ENCODE measurements at places on chromosomes 2 and 18. TPM values are rescaled to one million over a fixed set of nuclear protein-coding genes. Genes with fewer than 3 reads are reported as not detected.

DNA sequence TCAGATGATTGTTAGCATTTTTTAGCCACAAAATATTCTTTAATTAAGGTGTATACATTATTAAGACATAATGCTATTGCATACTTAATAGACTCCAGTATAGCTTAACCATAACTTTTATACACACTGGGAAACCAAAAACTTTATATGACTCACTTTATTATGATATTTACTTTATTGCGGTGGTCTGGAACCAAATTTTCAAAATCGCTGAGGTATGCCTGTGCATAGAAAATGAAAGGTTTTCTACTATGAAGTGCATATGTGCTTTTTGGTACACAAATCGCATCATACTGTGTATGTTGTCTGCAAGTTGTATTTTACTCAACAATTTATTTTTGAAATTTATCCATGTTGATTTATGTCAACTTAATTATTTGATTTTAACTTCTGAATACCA is 875.1 kb downstream of the SLC4A3 start:
- H3K4me1 ChIP-seq, result peaks cover 17% of the 10 kb centered on the region
- no peak overlapping the region for H3K4me3 ChIP-seq
- H3K36me3 ChIP-seq, result no peaks in the 10 kb centered on the region

- H3K27ac ChIP-seq, result peak overlapping the region; percentile 1
- H3K36me3 ChIP-seq, result no peaks in the 10 kb centered on the region
- no peak for DNase-seq
- peaks cover 96% of the 10 kb centered on the region for H3K4me1 ChIP-seq
Measured at GRCh38 chr2:69164061-69164778, 151.2 kb downstream of the ANTXR1 start.

The PPP4R3B gene
- 79.5 TPM for total RNA-seq

- peaks cover 19% of the 10 kb centered on the region for H3K4me1 ChIP-seq
- no peak overlapping the region for H3K4me3 ChIP-seq
- no peaks in the 10 kb centered on the region for H3K27me3 ChIP-seq
- H3K27ac ChIP-seq, result no peak overlapping the region
- H3K36me3 ChIP-seq, result no peaks in the 10 kb centered on the region
Measured at GRCh38 chr2:175154661-175155082, 13.3 kb downstream of the ATF2 start.

DNA sequence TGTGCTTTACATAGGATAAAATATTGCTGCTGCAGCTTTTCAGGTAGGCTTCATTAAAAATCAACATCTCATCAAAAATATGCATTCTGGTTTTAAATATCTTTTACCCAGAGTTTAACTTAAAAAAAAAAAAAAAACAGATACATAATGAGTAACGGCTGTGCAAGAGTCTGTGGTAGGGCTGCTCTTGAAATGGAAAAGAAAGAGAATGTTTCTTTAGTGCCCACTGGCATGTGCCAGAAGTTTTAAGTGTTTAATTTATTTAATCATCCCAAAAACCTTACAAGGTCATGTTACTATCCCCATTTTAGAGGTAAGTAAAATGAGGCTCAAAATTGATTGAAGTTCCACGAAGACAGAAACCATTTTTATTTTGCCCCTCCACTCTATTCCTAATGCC is 92.1 kb downstream of the SLC8A1 start:
- no peak overlapping the region for H3K27ac ChIP-seq
- no peaks in the 10 kb centered on the region for H3K27me3 ChIP-seq
- peaks cover 8% of the 10 kb centered on the region for H3K4me1 ChIP-seq
- H3K4me3 ChIP-seq, result no peak overlapping the region
- no peak for DNase-seq
- no peaks in the 10 kb centered on the region for H3K36me3 ChIP-seq

- no peaks in the 10 kb centered on the region for H3K36me3 ChIP-seq
- H3K27ac ChIP-seq, result no peak overlapping the region
- H3K27me3 ChIP-seq, result no peaks in the 10 kb centered on the region
- no peak overlapping the region for H3K4me3 ChIP-seq
Measured at GRCh38 chr2:99715956-99716355, 226.1 kb upstream of the REV1 start.

- DNase-seq, result no peak
- H3K36me3 ChIP-seq, result no peaks in the 10 kb centered on the region
- no peaks in the 10 kb centered on the region for H3K4me1 ChIP-seq
- no peak overlapping the region for H3K4me3 ChIP-seq
Measured at GRCh38 chr2:54226260-54226659, 29.8 kb downstream of the TSPYL6 start.

The FAM110C gene
- 10.0 TPM for total RNA-seq

DNA sequence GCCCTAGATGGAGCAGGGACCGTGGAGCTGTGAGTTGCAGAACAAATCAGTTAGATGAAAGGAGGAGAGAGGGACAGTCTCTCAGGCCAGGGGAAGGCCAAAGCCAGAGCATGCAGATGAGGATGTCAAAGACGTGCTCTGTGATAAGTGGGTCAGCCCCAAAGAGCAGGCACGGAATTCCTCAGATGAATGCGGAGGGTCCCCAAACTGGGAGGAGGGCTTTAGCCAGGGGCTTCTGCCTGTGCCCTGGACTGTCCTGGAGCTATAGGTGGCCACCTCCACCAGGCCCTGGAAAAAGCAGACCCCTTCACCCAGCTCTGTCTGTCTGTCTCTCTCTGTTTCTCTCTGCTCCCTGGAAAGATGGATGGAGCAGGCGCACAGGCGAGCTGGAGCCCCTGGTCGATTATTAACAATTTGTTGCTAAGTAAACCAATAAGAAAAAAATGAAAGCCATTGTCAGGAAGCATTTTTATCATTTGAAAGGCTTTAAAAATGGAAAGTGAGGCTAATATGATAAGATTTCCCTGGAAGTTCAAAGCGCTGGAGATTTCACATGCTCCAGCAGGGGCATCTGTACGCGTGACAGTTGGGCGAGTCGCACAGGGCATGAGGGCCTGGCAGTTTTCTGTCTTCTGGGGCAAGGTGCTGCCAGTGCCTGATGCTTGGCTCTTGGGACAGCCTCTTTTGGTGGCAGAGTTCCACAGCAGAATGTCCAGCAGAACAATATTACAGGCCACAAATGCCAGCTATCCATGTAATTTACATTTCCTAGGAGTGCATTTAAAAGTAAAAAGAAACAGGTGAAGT is 241.0 kb downstream of the GLI2 start:
- H3K27me3 ChIP-seq, result no peaks in the 10 kb centered on the region
- no peak overlapping the region for H3K27ac ChIP-seq

GRCh38 chr2:217530392-217531090 is 472.3 kb downstream of the TNS1 start:
- no peak overlapping the region for H3K4me3 ChIP-seq
- no peak overlapping the region for H3K27ac ChIP-seq
- H3K36me3 ChIP-seq, result no peaks in the 10 kb centered on the region
- DNase-seq, result no peak

All from thyroid gland (tissue), 4 donors.